AG09319 (cell line): ENCODE measurements at places on chromosomes 5 and 9.

- DNase-seq, result no peak
These were observed 526.9 kb downstream of the BNC2 start for GRCh38 chr9:16343249-16344237.

GRCh38 chr5:97242341-97242740, 59.3 kb upstream of the RIOK2 start:
- DNase-seq, result no peak

- peak; percentile 47 for DNase-seq
These were observed 76.2 kb downstream of the STK10 start for GRCh38 chr5:172111852-172112225.

GRCh38 chr5:14337593-14337992, 194.5 kb downstream of the TRIO start:
- DNase-seq, result no peak

GRCh38 chr5:83099445-83099844, 22.1 kb downstream of the XRCC4 start:
- DNase-seq, result no peak

- DNase-seq, result no peak
These were observed 67.2 kb upstream of the IER5L start for GRCh38 chr9:129245276-129245675.

DNA sequence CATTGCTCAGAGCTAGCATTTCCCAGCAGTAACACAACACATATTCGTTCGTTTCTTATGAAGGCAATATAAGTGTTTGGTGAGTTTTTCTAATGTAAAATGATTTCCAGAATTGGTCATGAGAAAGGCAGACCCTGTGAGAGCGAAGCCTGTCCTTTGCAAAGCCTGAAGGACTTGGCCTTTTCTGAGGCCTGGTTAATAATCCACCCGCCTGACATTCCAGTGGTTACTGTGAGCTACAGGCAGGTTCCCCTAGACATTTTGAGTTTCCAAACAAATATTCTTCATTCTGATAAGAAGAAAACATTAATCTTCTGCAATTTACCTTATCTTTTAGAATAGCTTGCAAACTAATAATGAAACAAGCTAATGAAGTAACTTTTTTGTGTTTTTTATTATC, 38.0 kb downstream of the ADAMTS16 start:
- DNase-seq, result no peak

DNA sequence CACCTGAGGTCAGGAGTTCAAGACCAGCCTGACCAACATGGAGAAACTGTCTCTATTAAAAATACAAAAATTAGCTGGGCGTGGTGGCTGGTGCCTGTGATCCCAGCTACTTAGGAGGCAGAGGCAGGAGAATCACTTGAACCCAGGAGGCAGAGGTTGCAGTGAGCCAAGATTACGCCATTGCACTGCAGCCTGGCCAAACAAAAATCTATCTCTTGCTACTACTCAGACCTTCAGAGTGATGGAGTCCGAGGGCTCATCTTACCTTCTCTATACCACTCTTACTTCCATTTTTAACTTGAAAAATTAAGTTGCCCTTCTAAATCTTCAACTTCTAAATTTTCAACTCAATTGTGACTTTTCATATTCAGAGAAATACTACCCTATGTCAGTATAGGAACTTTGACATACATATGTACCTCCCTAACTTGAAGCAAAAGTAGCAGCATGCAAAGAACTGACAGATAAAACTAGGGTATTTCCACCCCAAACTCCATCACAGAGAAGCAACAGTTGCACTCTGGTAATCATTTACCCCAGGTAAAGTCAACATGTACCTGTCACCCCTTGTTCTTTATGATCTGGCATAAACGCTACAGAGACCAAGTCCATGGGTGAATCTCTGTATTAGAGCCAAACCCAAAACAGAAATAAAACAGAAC, 11.4 kb downstream of the ZFAND5 start:
- no peak for DNase-seq

- peak; percentile 49 for DNase-seq
These were observed 11.1 kb downstream of the EXD3 start for GRCh38 chr9:137411645-137412380.
